ENCODE measurements at places on chromosomes 11 and 22. TPM values are rescaled to one million over a fixed set of nuclear protein-coding genes. Genes with fewer than 3 reads are reported as not detected.

DNAJB7 gene
- total RNA-seq, result not detected

DNA sequence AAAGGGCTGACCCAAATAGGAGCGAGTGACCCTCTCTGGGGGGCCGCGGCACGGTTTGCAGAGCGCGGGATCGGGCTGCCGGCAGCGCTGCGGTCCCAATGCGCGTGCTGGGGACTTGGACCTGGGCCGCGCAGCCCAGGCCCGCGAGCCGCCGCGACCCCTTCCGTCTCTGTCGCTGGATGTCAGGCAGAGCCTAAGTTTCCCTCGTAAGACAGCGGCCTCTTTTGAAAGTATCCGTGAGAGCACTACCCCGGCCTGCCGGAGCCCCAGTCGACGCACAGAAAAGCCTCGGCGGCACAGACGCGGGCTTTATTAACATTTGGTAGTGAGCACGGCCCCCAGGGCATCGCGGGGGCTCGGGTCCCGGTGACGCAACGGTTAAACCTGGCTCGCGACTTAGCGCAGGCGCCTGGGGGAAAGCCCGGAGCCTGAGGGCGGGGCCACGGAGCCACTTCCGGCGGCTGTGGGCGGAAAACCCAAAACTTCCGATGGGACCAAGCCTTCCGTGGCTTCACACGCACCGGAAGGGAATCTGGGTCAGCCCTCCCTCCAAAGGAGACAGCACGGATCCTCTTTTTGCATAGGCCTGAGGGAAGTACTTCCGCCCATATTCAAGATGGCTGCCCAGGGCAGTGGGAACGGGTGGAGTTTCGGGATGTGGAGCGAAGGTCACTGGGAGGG, 14.8 kb downstream of the BAD start:
- peak; percentile 99 for DNase-seq

ZDHHC13 gene
- 21.8 TPM for total RNA-seq

- DNase-seq, result no peak
These were observed 35.0 kb downstream of the SGSM3 start for GRCh38 chr22:40405178-40406062.

DNA sequence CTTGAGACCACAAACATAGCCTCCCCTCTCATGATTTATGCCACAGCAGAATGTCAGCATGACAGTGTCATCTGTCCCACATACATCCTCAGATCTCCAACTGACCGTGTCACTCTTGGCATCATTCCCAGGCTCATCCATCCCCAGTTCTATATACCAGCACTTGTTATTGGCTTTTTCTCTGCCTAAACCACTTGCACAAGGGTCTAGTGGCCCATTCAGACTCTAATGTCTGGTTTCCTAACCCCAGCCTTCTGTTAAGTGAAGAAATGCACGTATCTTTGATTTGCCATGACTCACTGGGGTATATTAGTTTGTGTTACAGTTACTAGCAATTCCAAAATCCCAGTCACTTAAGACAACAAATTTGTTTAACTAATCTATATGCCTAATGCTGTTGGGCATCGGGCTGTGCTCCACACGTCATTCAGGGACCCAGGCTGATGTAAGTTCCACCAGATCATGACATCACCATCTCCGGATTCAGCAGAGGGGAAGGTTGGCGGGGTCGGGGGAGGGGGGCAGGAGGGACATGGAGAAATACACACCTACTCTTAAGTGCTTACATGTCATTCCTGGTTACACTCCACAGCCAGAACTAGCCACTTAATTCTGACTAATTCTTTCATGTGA, 517.4 kb downstream of the BUD13 start:
- DNase-seq, result no peak

OR8G5 gene
- total RNA-seq, result not detected

GRCh38 chr11:109704432-109704831, 282.4 kb downstream of the C11orf87 start:
- DNase-seq, result no peak

GRCh38 chr22:28346308-28346707, 333.3 kb downstream of the TTC28 start:
- no peak for DNase-seq

DNA sequence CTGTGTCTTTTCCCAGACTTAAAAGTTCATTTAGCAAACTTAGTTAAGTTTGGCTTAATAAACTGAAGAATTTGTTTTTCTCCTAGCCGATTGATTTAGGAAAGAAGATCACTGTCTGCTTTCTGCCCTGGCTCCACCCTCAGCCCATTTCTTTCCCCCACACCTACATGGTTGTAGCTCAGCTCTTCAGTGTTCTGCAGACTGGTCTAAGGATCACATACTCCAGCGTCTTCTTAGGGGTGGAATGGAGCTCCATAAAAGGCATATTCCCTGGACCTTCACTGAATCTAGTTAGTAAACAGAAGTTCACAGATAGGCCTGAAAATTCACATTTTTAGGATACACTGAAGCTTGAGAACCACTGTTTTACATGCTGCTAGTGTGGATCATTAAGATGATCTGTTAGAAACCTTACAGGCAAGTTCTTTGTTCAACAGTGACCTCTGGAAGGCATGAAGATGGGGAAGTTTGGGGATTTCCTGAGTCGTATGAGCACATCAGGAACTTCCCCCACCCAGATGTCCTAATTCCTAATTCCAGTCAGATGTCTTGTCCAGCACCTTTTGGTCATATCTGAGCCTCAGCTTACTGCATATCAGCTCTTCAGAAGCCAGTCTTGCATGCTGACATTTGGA, 16.8 kb downstream of the PIWIL4 start:
- no peak for DNase-seq

- DNase-seq, result no peak
These were observed 59.7 kb upstream of the CYP2D6 start for GRCh38 chr22:42190274-42190673.

- DNase-seq, result no peak
These were observed 141.9 kb downstream of the CTTN start for GRCh38 chr11:70540196-70540595.

GRCh38 chr22:47124451-47124881, 362.0 kb downstream of the TBC1D22A start:
- DNase-seq, result no peak

DNA sequence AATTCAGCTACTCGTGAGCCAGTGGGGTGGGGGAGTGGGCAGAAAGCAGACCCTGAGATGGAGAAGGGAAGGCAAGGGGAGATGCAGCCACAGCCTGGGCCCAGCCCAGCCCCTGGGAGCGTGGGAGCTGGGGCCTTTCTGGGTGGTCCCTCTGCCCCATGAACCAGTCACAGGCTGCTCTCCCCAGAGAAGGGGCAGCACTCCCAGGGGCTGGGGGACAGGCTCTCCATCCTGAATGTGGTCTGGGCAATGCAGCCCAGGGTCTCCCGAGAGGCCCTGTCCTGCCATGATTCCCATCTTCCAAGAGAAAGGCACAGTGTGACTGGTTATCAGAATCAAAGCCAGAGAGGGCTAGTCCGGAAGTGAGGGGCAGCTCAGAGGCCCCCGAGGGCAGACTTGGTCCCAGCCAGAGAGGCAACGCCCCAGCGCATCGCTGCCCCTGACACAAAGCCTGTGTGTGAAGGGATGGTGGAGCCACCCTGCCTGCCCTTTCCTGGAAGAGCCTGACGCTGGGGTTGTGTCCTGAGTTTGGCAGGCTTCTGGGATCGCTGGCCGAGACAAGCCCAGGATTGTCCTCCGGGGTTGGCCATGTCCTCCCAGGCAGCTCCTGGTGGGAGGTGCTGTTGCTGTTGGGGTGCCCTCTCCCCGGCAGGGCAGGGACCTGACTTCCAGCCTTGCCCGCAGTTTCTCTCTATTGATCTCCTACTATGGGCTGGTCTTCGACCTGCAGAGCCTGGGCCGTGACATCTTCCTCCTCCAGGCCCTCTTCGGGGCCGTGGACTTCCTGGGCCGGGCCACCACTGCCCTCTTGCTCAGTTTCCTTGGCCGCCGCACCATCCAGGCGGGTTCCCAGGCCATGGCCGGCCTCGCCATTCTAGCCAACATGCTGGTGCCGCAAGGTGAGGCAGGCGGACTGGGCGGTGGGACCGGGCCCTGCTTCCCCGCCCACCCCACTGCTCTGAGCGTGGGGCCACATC, 23.8 kb upstream of the SLC22A12 start:
- no peak for DNase-seq

DNA sequence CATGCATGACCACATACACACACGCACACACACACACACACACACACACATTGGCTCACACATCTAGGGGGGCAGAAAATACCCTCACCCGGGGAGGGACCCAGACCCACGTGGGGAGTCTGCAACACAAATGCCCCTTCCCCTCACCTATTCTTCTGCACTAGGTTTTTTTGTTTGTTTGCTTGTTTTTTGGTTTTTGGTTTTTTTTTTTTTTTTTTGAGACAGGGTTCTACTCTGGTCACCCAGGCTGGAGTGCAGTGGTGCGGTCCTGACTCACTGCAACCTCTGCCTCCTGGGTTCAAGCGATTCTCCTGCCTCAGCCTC, 28.4 kb downstream of the WEE1 start:
- no peak for DNase-seq

GRCh38 chr11:69240332-69241074, 53.5 kb upstream of the MYEOV start:
- DNase-seq, result peak; percentile 52

ARHGAP42 gene
- 14.1 TPM for total RNA-seq

GRCh38 chr22:20647586-20648305, 126.2 kb upstream of the SERPIND1 start:
- DNase-seq, result no peak

DDTL gene
- 6.2 TPM for total RNA-seq

OOSP3 gene
- total RNA-seq, result not detected

DNA sequence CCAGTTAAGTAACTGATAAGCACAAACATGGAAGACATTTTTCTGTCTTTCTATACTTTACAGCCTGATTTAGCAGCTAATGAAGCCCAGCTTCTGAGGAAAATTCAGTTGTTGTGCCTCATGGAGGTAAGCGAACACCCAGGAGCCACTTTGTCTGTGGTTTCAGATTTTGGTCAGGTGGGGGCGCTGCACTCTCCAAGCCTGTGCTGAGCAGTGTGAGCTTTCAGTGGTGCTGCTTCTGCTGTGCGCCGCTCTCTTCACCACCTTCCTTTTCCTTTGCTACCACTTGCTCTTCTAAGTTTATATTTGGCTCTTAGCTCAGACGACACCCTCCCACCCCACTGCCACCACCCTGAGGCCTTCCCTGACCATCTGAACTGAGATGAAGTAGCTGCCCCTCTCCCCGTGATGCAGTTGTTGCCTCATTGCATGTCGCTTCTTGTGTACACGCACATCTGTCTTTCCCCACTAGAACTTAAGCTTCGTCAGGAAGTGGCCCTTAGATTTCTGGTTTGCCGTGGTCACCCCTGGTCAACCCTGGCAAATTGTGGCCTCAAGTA, 14.0 kb downstream of the PSMD13 start:
- peak; percentile 73 for DNase-seq

OR5I1 gene
- total RNA-seq, result not detected

- DNase-seq, result no peak
These were observed 47.0 kb downstream of the YAP1 start for GRCh38 chr11:102157219-102157618.

CCDC117 gene
- 27.8 TPM for total RNA-seq

GRCh38 chr11:1791912-1792311, 28.2 kb upstream of the CTSD start:
- no peak for DNase-seq

GRCh38 chr11:75716659-75717058, 979 bp upstream of the MOGAT2 start:
- no peak for DNase-seq

DNA sequence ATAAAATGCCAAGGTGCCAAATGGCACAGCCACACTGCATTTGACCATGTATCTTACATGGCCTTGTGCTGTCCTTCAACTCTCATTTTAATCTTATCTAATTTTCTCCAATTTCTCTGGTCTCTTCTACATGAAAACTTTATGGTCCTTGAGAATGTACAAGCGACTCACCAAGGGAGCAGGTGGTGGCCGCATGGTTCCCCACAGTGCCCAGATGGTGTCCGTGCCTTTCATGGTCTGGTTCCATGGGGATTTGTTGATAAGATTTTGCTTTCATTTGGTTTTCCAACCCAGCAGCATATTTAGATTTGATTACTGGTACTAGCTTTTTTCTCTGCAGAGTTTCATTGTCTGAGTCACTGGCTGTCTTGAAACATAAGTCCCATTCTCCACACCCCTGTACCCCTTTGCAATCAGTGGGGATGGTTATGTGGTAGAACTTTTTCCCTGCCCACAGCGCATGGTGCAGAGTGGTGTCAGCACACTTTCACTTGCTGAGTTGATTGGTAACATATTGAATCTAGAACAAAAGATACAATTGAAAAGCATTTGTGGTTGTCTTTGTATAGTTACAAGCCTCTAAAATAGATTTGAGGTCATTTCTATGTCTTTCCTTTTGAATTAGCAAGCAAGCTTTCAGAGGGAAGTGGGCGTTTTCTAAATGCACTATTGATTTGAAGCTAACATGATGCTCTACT, 24.1 kb downstream of the ZNRF3 start:
- no peak for DNase-seq

GRCh38 chr22:31952094-31952401, 7.7 kb downstream of the YWHAH start:
- DNase-seq, result no peak

- DNase-seq, result peak; percentile 58
These were observed 153.4 kb downstream of the CCDC34 start for GRCh38 chr11:27209562-27210005.

- no peak for DNase-seq
These were observed 4.7 kb downstream of the C11orf52 start for GRCh38 chr11:111923351-111923788.

DNA sequence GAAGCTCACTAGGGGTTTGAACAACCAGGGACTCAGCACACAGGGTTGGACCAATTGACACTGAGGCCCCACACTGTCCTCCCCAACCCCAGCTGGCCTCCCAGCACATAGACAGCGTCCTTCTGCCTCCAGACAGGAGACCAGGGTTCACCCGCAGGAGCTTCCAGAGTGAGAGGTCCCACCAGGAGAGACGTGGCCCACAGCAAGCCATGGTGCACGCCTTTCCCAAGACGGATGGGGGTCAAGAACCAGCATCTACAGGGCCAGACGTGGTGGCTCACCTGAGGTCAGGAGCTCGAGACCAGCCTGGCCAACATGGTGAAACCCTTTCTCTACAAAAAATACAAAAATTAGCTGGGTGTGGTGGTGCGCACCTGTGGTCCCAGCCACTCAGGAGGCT, 12.1 kb upstream of the SIGIRR start:
- no peak for DNase-seq

- no peak for DNase-seq
These were observed 5.2 kb upstream of the ARRB1 start for GRCh38 chr11:75356613-75357012.

All from Caco-2 (cell line).